Activated T-helper 1 cell treated with anti-CD3 and anti-CD28 coated beads, Interleukin-2, amount 50 U/mL, for 16 hours (primary cell): ENCODE measurements at places on chromosomes 16 and 17.

DNA sequence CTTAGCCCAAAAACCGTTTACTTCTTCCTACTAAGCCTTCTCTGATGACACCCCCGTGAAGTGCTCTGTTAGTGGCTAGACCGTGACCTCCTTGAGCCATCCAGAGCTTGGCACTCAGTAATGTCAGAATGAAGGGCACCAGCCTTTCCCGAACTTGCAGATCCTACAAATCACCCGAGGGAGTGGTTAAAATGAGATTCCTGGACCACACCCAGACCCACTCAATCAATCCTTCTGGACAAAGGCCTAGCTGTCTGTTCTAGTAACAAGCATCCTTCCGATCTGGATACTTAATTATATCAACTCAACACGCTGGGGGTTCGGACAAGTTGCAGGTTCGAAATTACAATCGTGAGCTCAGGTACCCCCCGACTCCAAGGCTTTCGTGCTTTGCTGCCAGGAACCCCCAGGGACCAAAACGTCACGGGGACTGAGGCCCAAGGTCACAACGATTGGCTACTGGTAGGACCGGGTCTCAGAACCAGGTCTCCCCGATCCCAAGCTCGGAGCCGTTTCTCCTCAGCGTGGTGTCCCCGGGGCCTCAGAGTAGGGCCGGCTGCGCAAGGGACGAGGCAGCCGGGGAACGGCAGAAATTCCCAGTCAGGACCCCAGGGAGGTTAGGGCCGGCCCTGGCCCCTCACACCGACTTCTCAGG is 527 bp downstream of the CIAPIN1 start:
- no peak for DNase-seq

GRCh38 chr16:11586856-11587642 is at the start of gene LITAF:
Gene LITAF (minus strand): TSS chr16:11586919. CDS start chr16:11556730, 30,189 bp downstream.
- DNase-seq = peak; percentile 29

- DNase-seq = no peak
These were observed 436 bp downstream of the SPAG5 start for GRCh38 chr17:28598389-28598788.

- DNase-seq = no peak
These were observed 1.4 kb downstream of the MMD start for GRCh38 chr17:55420067-55420775.

GRCh38 chr17:6000426-6000825 is 69.8 kb upstream of the WSCD1 start:
- no peak for DNase-seq

GRCh38 chr16:58487566-58488351 is 12.2 kb upstream of the NDRG4 start:
- DNase-seq = peak; percentile 26

GRCh38 chr17:41814195-41814594 is 1.4 kb downstream of the FKBP10 start:
- DNase-seq = no peak

DNA sequence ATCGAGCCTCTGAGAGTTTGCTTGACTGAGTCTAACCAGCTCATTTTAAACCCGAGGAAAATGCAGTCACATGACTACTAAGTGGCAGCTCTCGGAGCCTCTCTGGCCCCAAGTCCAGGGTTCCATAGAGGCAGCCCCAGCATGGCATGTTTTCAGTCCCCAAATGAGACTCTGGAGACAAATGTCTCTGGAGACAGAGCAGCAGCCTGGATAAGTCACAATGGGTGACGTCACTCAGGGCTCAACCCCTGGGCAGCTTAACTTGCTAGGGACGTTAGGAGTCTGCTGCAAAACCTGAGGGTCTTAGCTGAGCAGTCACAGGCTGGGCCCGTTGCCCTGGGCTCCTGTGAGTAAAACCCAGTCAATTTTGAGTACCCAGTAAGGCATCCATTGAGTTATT is 6.9 kb upstream of the STH start:
- DNase-seq = no peak

- DNase-seq = no peak
These were observed 2.0 kb upstream of the ARRB2 start for GRCh38 chr17:4708436-4708835.

- no peak for DNase-seq
These were observed 46.5 kb downstream of the CACNG3 start for GRCh38 chr16:24302636-24303035.

- DNase-seq = no peak
These were observed 8.5 kb upstream of the MYCBPAP start for GRCh38 chr17:50499721-50500120.

DNA sequence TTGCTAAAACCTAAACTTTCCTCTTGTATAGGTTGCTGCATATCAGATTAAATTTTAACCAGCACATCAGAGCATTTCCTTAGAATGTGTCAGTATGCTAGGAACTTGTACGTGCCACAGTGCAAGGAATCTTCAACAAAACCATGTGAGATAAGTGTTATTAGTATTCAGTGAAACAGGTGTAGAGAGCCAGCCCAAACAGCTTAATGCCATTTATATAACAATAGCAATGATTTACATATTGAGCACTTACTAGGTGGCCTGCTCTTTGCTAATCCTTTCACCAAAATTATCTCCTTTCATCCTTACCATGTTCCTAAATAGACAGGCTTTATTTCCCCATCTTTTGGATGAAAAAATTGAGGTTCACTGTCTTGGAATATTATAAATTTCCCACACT is 485.7 kb downstream of the HS3ST4 start:
- DNase-seq = no peak

DNA sequence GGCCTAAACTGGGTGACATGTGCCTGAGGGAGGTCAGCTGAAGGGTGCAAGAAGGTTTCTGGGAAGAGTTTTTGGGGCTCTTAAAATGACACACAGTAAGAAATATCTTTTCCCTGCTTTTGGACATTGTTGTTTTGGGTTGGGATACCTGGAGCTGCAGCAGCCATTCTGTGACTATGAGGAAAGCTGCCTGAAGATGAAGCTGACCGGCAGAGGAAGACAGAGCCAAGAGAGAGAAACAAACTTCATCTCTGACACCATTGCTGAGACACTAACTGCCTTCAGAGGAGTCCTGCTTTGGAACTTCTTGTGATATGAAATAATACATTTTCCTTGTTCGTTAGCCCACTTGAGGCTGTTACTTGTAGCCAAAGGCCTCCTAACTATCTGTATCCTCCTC is 8.8 kb upstream of the WNT3 start:
- DNase-seq = no peak

GRCh38 chr16:27389272-27389961 is 12.6 kb upstream of the IL21R start:
- no peak for DNase-seq

- DNase-seq = no peak
These were observed 1.3 kb upstream of the ACTG1 start for GRCh38 chr17:81513753-81514488.
